ENCODE measurements at places on chromosomes 4 and X. TPM values are rescaled to one million over a fixed set of nuclear protein-coding genes. Genes with fewer than 3 reads are reported as not detected.

- DNase-seq = no peak
These were observed 96.8 kb downstream of the TET2 start for GRCh38 chr4:105243446-105243845.

DNA sequence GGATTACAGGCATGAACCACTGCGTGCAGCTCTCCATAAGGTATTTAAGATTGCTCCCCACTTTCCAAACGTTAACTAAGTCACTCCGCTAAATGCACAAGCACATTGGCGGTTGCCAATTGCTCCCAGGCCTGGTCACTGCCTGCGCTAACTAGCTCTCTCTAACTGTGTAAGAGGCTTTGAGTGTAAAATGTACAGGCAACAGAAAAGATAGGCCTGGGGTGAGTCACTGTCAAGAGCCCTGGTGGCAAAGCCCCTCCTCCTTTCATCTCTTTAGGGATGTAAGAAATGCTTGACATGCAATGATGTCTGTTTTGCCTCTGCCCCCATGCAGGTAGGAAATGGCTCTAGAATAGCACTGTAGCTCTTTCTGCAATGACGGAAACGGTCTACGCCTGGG, 329.7 kb upstream of the GATB start:
- DNase-seq = no peak

GRCh38 chr4:105147553-105148161, 981 bp downstream of the TET2 start:
- peak; percentile 88 for DNase-seq

DNA sequence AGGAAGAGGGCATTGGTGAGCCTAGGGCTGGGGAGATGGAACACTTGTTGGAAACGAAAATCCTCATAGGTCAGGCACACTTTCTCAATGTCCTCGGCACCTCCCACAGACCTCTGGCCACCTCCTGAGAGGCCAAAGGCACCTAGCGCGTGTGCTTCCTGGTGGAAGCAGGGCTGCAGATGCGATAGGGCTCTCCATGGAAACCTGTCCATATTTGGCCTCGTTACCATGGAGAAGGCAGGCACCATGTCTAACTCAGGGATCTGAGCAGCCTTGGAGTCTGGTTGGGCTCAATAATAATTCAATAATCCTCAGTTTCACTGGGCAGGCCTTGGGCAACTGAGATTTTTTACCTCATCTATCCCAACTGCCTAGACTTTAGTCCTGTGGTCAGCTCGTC, 58.3 kb downstream of the RAI2 start:
- no peak for DNase-seq

DNA sequence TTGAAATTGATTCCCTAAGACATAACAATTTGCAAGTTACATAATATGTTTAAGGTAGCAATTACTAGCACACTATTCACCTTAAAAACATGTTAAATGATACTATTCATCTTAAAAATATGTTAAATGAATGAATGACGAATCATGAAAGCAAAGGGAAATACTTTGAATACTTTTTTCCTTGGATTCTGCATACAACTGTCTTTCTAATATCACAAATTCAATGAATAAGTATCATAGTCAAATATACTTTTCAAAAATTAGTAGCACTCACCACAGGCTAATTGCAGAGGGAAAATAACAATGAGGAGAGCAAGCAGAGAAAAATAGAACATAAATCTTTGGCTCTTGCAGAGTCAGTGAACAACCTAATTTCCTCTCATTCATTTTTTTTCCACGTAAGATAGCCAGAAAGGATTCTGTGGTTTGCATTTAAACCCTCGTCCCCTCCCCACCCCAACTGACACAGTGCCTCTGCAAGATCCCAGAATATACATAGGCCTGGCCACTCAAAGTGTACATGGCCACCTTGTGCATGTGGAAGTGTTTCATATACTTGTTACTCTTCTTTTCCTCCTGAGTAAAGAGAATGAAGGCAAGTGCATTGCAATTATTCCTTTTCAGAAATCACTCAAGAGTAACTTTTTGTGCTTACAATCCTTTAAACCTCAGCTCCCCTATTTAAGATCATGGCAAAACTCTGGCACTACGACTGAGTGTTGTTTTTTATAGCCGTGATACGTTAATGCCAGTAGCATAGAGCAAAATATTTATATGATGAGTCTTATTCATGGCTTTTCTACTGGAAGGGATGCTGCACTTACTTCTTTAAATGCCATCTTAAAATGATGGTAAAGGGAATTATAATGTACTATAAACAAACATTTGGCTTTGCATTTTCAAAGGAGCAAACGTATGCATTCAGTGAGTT, 236.4 kb downstream of the PDGFC start:
- DNase-seq = no peak

The TEX13C gene
- not detected for total RNA-seq

The PSAPL1 gene
- 0.55 TPM for total RNA-seq

GRCh38 chrX:19791562-19791961, 95.8 kb downstream of the SH3KBP1 start:
- no peak for DNase-seq

The EFNB1 gene
- 41.2 TPM for total RNA-seq

DNA sequence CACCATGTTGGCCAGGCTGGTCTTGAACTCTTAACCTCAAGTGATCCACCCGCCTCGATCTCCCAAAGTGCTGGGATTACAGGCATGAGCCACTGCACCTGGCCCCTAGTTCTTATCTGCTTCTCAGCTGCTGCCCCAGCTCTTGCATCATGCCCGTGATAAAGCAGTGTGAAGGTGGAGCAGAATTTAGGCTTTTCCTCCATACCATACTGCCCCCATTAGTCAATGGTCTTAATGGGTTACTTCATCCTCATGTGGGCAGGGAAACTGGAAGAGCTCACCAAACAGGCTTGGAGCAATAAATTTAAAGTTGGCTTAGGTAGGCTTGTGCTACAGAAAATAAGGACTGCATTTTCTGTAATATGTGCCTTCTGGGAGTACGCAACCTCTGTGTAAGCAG, 636.9 kb upstream of the BOD1L1 start:
- DNase-seq = no peak

DNA sequence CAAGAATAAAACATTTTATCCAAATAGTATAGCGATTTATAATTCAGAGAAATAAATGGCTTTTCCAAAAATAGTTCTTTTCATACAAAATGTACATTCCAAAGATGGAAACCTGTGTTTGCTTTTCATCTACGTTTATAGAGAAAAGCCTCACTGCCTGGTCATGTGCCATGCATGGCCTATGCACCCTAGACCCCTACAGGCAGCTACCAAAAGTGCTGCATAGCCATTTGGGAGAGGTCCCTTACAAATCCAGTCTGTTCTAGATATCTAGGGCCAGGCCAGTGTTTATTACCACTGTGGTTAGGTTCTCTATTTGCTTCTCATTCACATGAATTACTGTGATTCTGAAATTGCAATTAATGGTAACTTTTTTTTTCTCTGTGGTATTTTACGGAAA, 17.2 kb downstream of the HMGB2 start:
- DNase-seq = no peak

GRCh38 chr4:2067446-2068197, 8.5 kb downstream of the NAT8L start:
- no peak for DNase-seq

DNA sequence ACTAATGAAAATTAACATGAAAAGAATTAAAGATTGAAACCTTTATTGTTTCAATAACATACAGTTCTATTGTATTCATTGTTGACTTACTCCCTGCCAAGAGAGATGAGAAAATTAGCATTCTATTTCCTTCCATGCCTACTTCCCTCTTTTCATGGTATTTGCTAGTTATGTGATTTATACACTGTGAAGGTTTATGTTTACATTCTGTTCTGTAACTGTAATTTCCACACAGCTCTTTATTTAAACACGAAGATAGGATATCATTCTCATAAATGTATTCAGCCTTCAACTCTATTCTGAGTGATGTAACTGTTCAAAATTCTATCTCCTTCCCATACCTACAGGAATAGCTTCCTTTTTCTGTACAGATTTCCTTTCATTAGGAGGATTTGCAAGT, 6.6 kb downstream of the CCDC110 start:
- peak; percentile 77 for DNase-seq

DNA sequence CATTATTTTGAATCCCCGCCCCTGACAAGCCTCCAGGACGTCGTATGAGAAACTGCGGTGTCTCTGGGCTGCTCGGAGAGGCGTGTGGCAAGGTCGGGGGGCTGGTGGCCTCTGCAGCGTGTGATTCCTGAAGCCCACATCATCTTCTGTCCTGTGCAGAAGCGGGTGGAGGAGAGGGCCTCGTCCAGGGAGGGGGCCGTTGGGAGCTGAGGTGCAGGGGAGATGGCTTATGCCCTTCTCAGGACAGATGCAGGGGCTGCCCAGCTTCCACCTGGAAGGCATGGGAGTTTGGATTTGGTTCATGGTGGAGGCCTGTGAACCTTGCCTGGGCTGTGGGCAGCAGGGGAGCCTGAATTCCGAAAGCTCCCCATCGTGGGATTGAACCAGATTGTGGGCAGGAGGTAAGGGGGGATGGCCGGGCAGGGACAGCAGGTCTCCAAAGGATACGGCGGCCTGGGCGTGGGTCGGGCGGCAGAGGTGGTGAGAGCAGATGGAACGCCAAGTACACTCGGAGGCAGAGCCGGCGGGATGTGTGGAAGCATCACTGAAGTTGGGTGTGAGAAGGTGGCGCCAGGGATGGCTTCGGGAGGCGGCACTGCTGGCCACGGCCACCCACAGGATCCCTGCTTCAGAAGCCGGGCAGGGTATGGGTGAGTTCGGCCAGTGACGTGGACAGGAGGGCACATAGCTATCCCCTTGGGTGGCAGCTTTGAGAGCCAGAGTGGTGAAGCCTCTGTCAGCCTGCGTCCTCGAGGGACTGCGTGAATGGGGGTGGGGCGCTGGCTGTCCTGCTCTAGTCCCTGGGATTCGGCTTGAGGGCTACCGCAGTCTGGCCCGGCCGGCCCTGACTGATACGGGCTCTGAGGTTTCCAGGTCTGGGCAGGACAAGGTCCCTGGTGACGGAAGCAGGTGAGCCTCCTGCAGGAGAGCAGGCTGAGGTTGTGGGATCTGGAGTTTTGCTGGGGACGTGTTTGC, 76.3 kb upstream of the ADRA2C start:
- no peak for DNase-seq

The RASGEF1B gene
- total RNA-seq = 30.9 TPM

Data from lung (tissue), 17 donors.